ENCODE measurements at places on chromosomes 5 and 9.
A peak's percentile ranks its signal among the peaks of the same experiment; 100 is the strongest.

GRCh38 chr5:22050931-22051330 is 802.2 kb downstream of the CDH12 start:
- no peak for DNase-seq
- H3K4me3 ChIP-seq, result no peak overlapping the region
- no peaks in the 10 kb centered on the region for H3K4me1 ChIP-seq

DNA sequence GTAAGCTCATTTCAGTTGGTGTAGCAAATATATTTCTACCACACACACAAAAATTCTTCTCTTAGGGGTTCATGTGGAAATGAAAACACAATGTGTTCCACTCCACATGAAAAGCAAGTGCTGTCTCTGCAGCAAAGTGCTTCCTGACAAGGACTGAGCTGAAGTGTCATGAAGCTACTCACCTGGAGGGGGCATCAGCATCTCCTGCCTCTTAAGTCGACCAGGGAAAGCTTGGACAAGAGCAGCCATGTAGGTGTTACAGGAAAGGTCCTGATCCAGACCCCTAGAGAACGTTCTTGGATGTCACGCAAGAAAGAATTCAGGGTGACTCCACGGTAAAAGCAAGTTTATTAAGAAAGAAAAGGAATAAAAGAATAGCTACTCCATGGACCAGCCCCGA is 62.8 kb downstream of the SV2C start:
- no peak overlapping the region for H3K27ac ChIP-seq
- H3K36me3 ChIP-seq, result no peaks in the 10 kb centered on the region
- H3K27me3 ChIP-seq, result no peaks in the 10 kb centered on the region

- no peaks in the 10 kb centered on the region for H3K27me3 ChIP-seq
- no peak overlapping the region for H3K4me3 ChIP-seq
- H3K27ac ChIP-seq, result no peak overlapping the region
- H3K4me1 ChIP-seq, result peaks cover 3% of the 10 kb centered on the region
- H3K36me3 ChIP-seq, result no peaks in the 10 kb centered on the region
- no peak for DNase-seq
Observed at GRCh38 chr5:40027400-40027799, 602.6 kb upstream of the DAB2 start.

GRCh38 chr9:89114741-89115140 is 63.9 kb downstream of the SHC3 start:
- no peaks in the 10 kb centered on the region for H3K4me1 ChIP-seq
- no peak overlapping the region for H3K27ac ChIP-seq
- no peak for DNase-seq
- H3K4me3 ChIP-seq, result no peak overlapping the region
- H3K27me3 ChIP-seq, result no peaks in the 10 kb centered on the region

DNA sequence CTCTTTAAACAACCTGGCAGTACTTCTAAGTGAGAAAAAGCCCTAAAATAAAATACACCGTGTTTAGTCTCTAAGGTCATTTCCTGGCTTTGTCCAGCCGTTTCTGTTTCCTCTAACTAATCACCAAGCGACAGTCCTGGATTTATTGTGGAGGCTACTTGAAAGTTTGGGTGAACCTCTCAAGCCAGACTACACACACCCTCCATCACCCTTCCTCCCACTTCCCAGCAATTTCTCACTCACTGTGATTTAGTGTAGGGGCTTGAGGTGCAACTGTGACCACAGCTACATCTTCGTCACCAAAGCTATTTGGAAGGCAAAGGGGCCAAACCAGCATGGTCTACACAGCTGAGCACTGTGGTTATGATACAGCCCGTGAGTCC is 240.0 kb upstream of the SLC24A2 start:
- peaks cover 4% of the 10 kb centered on the region for H3K4me1 ChIP-seq
- no peaks in the 10 kb centered on the region for H3K27me3 ChIP-seq
- no peaks in the 10 kb centered on the region for H3K36me3 ChIP-seq
- H3K4me3 ChIP-seq, result no peak overlapping the region

DNA sequence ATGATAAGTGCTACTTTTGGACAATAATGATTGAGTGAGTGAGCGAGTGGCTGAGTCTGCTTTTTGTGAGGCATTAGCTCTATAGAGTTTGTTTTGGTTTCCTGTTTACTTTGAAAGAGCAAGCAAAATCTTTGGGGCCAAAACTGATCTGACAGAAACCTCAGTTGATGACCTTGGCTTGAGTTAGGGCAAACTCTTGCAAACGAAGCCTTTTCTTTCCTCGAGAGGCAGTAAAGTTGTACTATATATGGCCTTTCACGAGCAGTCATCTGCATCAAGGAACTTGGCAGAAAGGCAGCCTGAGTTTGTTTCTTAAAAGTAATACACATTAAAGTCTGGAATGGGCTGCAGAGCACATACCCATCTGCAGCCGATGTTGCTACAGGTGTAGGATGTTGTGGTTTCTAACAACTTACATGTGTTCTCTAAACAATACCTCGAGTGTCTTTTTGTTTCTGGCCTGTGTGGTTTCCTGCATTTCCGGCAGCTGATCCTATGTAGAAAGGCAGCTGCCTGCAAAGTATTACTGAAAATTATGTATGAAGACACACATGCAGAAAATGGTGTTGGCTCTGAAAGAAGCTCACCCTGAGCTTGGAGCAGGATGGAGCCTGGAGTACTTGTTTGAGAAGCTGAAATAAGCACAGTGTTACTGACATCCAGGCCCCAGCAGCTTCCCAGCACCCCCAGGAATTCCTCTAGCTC is 60.8 kb downstream of the FOXD1 start:
- peaks cover 14% of the 10 kb centered on the region for H3K27me3 ChIP-seq
- peak overlapping the region; percentile 64 for H3K27ac ChIP-seq
- H3K36me3 ChIP-seq, result no peaks in the 10 kb centered on the region

DNA sequence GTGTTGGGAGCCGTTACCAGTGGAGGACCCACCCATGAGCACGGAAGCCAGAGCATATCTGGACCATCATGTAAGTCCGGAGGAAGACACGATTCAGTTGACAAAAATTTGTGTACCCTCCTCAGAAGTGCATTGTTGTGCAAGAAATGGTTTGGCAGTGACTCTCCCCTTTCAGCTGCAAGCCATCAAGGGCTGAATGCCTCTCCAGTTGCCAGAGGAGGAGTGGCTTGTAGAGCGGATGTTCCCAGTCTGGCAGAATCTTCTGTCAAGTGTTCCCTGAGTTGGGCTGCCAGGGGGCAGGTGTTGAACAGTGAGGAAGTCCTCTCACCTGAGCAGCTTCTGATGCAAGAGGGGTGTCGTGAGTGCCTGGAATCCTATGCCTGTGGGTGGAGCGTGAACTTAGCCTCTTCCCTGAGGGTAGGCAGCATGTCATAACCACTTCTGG is 27.6 kb upstream of the CDKN2AIPNL start:
- peak; percentile 89 for DNase-seq
- no peaks in the 10 kb centered on the region for H3K36me3 ChIP-seq
- H3K27ac ChIP-seq, result peak overlapping the region; percentile 25
- H3K4me1 ChIP-seq, result peaks cover 34% of the 10 kb centered on the region

DNA sequence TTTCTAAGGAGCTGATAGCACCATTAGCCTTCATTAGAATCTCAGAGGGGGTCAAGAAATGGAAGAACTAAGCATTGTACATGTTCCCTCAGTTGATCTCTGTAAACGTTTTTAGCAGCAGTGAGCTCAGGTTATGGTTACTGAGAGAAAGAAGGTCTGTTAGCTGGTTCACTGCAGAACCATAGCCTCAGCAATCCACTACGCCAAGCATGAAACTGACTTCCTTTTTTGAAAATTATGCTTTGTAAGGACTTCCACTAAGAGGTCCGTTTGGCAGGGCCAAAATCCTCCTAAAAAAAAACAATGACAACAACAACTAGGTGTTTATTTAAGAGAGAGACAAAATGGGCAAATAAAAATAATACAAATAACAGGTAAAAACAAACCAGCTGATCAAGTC is 273.3 kb downstream of the AOPEP start:
- DNase-seq, result no peak
- H3K27me3 ChIP-seq, result peaks cover 8% of the 10 kb centered on the region
- no peak overlapping the region for H3K27ac ChIP-seq
- H3K4me3 ChIP-seq, result no peak overlapping the region
- H3K36me3 ChIP-seq, result no peaks in the 10 kb centered on the region

GRCh38 chr5:106092455-106092854 is 1578.3 kb downstream of the EFNA5 start:
- H3K4me3 ChIP-seq, result no peak overlapping the region
- H3K4me1 ChIP-seq, result no peaks in the 10 kb centered on the region

Data from muscle of leg (tissue), 16 donors.